Mucosa of descending colon (tissue), 3 donors: ENCODE measurements at places on chromosomes 3 and 15.

DNA sequence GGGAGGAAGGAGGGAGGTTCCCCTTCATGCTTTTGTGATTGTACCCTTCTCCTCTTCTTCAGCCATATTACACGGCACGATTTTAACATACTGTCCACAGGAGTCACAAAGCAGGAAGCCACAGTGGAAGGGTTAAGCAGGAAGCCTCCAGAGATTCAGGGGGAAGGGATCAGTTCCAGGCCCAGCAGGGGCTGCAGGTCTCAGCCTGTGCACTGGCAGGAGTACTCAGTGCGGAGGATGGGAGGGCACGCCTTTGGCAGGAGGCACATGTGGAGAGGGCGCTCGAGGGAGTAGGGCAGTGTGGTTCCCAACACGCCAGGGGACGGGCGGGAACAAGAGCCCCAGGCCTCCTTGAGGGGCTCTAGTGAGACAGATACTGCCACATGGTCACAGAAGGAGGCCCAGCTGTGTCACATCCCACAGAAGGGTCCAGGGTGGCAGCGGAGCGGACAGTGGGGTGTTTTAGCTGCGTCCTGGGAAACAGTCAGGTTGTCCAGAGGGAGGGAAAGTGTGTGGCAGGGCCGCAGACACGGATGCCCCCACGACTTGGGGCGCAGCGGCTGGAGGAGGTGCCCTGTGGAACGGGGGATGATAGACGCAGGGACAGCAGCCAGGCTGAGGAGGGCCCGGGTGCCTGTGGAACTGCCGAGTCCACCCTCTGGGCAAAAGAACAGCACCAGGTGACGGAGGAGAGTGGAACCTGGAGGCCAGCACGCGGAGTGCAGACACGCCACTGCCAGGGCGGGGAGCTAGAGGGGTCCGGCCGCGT lies 77.5 kb downstream of the CHSY1 start:
- DNase-seq, result no peak

DNA sequence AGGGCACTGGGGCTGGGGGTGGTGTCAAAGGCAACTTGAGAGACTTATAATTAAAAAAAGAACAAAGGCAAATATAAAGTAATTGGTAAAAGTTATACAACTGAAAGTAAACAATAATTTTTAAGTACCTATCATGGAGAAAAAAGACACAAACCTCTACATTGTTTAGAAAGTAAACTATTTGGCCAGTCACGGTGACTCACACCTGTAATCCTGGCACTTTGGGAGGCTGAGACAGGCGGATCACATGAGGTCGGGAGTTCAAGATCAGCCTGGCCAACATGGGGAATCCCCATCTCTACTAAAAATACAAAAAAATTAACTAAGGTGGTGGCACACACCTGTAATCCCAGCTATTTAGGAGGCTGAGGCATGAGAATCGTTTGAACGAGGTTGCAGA lies 25.8 kb downstream of the RPSA start:
- DNase-seq, result no peak

GRCh38 chr3:58613236-58614132 lies 36.3 kb upstream of the FAM107A start:
- DNase-seq, result no peak

- no peak for DNase-seq
Measured at GRCh38 chr3:98361289-98361688, 7.6 kb downstream of the OR5K4 start.

- DNase-seq, result no peak
Measured at GRCh38 chr3:107806536-107806935, 283.8 kb downstream of the BBX start.

GRCh38 chr15:71547011-71547410 lies 263.3 kb upstream of the NR2E3 start:
- DNase-seq, result no peak

GRCh38 chr3:152961323-152961722 lies 126.4 kb downstream of the P2RY1 start:
- no peak for DNase-seq
